ENCODE measurements at places on chromosomes 1 and 21.

DNA sequence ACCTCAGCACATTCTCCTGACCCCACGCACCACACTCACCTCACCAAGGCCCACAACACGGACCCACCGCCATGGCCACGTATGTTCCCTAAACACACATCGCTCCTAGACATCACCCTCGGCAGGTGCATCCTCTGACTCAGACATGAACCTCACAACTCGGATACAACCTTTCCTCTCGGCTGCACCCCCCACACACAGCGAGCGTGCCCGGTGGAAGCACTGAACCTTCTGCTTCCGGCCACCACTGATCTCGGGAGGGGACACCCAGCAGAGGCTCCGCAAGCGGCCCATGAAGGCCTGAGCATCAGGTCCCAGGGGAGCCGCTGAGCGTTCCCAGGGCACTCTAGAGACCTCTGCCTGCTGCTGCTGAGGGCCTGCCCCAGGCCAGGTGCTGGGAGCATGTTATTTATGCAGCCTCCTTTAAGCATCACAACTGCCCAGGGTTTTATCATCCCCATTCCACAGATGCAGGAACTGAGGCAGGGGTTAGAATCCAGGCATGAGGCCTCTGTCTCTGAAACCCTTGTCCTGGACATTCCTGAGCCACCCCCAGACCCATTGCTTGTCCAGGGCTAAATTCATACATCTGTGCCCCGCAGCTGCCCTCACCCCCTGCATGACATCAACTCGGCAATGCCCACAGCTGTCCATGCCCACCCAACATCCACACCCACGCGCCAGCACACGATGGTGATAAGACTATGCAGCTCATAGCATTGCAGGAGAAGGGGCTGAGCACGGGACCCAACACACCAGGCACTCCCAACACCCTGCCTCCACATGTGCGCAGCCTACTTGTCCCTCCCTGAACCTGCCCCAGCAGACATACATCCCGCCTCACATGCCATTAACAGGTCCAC, 27.0 kb downstream of the SDC3 start:
- no peak for DNase-seq

- DNase-seq: no peak
Observed at GRCh38 chr1:232891071-232891470, 59.3 kb upstream of the NTPCR start.

DNA sequence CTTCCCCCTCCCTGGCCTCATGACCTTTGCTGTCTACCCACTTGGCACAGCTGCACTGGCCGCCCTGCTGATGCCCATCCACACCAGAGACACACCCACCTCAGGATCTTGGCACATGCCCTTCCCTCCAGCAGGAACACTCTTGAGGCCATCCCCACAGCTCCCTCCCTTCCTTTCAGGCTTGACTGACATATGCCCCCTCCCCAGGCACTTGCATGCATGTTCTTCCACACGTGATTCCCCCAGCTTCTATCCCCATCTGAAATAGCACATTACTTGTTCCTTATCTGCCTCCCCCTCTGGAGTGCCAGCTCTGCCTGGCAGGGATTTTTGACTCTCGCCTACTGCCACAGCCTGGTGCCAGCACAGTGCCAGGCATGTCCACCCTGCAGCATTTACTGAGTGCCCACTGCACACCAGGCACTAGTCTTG, 98.5 kb upstream of the SLC25A33 start:
- no peak for DNase-seq

GRCh38 chr1:107480548-107481415, 339.9 kb downstream of the NTNG1 start:
- no peak for DNase-seq

DNA sequence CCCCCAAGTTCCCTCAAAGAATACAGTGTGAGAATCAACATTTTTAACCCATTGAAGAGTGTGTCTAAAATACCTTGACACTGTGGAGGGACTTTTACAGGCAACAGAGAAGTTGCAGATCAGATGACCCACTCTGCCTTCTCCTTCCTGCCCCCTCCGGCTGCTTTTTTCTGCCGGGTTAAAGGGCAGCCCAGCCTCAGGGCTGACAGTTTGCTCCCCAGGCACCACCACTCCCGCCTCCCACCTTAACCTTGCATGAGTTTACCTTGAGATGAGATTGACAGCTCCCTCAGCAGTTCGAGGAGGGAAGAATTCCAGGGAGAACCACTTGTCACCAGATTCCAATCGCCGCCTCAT, 3.2 kb downstream of the MTHFR start:
- no peak for DNase-seq

DNA sequence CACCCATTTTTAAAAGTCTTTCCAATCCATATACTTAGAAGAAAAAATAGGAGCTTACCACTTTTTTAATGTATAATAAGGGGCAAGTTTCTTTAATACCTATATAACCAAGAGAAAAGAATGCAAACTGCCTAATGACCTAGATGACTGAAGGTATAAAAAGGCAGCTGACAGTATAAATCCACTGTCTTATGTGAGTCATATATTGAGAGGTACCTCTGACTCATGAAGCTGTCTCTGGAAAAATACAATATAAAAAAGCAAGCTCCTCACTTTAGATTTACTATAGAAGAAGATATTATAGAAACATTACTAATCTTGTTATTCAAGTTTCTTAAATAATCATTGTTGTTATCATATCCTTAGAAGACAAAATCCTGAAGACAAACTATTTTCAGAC, 144.2 kb downstream of the VAV3 start:
- no peak for DNase-seq

DNA sequence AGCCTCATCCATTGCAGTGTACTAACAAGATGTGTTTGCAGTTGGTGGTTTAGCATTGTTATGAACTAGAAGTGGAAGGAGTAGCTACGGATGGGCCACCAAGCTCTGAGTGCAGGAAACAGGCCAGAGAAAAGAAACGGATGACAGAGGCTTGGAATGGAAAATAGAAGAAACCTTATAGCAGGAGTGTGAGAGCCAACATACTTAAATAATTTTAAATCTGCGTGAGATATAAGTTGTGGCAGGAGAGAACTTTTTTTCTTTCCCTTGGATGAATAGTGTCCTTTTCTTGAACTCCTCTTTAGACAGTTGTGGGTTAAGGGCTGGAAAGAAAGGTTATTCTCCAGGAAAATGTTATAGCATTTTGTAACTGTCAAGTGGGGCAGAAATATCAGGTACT, 54.2 kb downstream of the RGL1 start:
- no peak for DNase-seq
